ENCODE measurements at places on chromosomes 7 and 10.

- no peak for DNase-seq
These were observed 71.5 kb downstream of the CARD11 start for GRCh38 chr7:2971914-2972834.

DNA sequence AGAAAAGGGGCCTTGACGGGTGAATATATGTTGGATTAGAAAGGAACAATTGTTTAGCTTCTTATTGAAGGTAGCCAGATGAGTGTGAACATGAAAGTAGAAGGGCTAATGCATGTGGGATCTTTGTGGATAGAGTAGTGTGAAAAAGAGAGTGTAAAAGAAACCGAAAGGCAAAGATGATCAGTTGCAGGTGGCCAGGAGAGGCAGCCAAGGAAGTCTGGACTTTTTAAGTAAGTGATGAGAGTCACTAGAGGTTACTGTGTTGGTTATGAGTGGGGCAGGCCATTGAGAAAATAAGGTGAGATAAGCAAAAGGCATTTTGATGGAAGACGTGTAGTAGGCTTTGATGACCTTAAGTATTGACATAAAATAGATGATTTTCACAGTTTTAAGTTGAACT lies 64.7 kb upstream of the ETV1 start:
- DNase-seq: no peak

DNA sequence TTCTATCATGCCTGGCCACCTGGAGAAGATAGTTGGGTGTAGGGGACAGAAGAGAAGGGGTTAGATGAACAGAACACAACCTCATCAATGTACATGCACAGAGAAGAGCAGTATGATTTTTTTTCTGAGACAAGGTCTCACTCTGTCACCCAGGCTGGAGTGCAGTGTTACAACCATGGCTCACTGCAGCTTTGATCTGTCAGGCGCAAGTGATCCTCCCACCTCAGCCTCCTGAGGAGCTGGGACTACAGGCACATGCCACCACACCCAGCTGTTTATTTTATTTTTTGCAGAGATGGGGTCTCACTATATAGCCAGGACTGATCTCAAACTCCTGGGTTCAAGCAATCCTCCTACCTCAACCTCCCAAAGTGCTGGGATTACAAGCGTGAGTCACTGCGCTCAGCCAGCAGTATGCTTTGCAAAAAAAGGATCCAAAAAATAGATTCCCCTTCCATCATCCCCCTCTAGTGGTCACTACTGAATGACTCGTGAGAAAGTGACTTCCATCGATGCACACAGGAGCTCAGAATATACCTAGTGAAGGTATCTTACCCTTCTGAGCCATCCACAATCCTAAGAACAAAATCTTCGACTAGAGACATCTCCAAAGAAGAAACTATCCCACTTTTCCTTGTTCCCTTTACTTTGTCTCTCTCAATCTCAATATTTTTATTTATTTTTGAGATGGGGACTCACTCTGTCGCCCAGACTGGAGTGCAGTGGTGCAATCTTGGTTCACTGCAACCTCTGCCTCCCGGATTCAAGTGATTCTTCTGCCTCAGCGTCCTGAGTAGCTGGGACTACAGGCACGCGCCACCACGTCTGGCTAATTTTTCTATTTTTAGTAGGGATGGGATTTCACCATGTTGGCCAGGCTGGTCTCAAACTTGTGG lies 21.0 kb downstream of the ZCWPW1 start:
- DNase-seq: peak; percentile 77

GRCh38 chr7:111408724-111409123 lies 153.6 kb downstream of the IMMP2L start:
- no peak for DNase-seq

GRCh38 chr7:101169110-101169837 lies 3.9 kb upstream of the VGF start:
- DNase-seq: no peak

GRCh38 chr10:112307358-112308124 lies 24.3 kb downstream of the TECTB start:
- DNase-seq: peak; percentile 28

DNA sequence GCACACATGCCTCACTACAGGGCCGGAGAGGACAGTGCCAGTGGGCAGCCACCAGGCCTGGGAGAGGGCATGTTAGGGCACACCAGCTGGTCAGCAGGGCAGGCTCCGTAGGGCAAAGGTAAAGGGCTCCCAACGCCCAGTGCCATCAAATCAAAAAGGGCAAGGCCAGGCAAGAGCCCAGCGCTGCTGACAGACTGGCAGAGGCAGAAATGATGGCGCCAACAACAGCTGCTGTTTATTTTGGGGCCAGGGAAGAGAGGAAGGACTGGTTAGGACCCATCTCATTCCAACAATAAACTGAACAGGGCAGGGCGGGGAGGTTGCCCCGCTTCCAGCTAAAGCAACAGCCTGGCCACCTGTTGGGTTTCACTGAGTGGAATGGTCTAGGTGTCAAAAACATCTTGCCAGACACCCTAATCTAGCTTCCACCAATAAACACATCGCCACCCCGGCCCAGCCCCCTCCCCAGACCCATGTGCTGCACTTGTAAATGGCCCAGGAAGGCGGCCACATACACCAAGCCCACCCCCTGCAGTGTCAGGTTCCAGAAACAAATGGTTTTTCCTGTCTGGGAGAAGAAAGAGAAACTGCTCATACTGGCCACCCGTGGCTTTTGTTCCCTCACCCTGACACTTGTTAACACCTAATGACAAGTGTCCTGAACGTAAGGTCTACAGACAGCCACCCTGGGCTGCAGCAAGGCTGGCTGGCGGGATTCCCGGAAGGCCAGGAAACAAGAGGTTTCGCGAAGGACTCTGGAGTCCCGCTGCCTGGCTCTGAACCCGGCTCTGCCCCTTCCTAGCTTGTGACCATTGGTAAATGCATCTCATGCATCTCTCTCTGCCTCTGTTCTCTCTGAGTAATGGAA lies 15.3 kb downstream of the SH3PXD2A start:
- DNase-seq: no peak

Data from CD4-positive, alpha-beta T cell treated with Interleukin-4 for 4 hours (primary cell).